ENCODE measurements at places on chromosomes 4 and X.

GRCh38 chr4:109029987-109030386 is 267.1 kb upstream of the ETNPPL start:
- DNase-seq = no peak

DNA sequence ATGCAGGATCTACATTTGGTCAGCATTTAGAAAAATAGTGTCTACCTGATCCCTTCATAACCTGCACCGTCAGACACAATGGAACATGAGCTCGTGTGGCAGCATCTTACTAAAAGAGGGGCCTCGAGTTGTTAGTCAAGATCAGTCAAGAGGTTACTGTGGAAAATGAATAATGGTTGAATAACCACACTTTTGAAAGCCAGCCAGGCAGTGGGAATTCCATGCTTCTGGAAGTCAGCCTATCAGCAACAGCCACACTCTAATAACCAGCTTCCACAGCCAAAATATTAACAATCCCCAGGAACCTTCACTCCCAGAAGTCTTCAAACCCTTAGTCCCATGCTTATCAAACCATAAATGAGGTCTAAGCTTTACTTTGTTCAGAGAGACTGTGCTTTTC is 234.3 kb downstream of the HS3ST1 start:
- no peak for DNase-seq

DNA sequence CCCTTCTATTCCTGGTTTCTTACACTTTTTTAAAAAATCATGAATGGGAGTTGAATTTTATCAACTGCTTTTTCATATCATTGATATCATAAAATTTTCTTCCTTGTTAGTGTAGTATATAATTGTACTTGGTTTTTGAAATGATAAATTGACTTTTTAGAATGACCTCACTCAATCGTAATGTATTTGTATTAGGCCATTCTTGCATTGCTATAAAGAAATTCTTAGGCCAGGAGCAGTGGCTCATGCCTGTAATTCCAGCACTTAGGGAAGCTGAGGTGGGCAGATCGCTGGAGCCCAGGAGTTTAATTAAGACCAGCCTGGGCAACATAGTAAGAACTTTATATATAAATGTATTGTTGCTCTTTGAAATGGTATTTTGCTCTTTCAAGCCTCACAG is 6.3 kb downstream of the EXOC1 start:
- DNase-seq = no peak

DNA sequence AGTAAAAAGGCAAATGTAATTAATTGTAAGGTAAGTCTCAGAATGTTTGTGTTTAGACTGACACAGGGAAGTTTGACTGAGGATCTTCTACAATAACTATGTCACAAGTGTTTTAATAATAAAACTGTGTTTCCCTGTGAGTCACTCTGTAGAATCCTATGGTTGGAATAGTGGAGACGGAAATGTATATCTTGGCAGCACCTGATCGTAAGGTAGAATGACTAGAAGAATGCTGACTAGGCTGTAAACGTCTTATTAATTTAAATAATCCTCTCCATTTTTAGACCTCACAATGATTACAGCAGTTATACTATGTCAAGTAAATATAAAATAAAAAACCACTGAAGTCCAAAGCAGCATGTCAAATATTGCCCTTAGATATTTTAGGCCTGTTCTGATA is 266.0 kb downstream of the CCSER1 start:
- DNase-seq = no peak

GRCh38 chr4:181671672-181672071 is 571.5 kb upstream of the TENM3 start:
- DNase-seq = no peak

- DNase-seq = no peak
Observed at GRCh38 chrX:43552156-43552555, 103.9 kb upstream of the MAOA start.

GRCh38 chrX:110418316-110419235 is 59.9 kb downstream of the RTL9 start:
- peak; percentile 91 for DNase-seq

- DNase-seq = peak; percentile 78
Observed at GRCh38 chrX:154730253-154730891, 20.5 kb downstream of the GAB3 start.

GRCh38 chrX:119374736-119375135 is 24.4 kb upstream of the SLC25A43 start:
- DNase-seq = no peak

GRCh38 chrX:103212749-103213457 is 2.0 kb upstream of the BEX4 start:
- no peak for DNase-seq

DNA sequence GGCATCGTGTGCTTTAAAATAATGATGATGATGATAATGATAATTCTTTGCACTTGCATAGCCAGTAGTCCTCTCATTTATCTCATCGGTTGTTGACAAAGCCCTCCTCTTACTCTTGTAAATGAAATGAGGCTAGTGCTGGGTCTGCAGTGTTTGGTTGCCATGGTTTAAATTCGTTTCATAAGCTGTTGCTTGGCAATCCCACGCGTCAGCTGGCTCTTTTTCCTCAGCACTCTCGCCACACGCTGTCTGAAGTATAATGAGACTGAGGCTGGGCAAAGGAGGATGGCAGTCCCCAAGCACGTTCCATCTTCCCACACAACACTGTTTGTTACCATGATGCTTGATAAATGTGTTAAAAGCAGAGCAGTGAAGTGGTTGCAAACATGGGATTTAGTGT is 15.5 kb downstream of the PAGE4 start:
- DNase-seq = peak; percentile 40

- no peak for DNase-seq
Observed at GRCh38 chrX:109782994-109783700, 50.1 kb upstream of the ACSL4 start.

DNA sequence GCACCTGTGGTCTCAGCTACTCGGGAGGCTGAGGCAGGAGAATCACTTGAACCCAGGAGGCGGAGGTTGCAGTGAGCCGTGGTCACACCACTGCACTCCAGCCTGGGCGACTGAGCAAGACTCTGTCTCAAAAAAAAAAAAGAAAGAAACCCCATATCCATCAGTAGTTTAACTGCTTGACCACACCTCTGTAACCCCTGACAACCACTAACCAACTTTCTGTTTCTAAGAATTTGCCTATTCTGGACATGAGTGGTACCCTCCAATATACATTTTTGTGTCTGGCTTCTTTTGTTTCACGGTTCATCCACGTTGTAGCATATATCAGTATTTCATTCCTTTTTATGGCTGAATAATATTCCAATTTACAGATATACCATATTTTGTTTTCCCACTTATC is 9.1 kb downstream of the PPAT start:
- no peak for DNase-seq

GRCh38 chr4:140256335-140256734 is 102.4 kb upstream of the MAML3 start:
- no peak for DNase-seq

DNA sequence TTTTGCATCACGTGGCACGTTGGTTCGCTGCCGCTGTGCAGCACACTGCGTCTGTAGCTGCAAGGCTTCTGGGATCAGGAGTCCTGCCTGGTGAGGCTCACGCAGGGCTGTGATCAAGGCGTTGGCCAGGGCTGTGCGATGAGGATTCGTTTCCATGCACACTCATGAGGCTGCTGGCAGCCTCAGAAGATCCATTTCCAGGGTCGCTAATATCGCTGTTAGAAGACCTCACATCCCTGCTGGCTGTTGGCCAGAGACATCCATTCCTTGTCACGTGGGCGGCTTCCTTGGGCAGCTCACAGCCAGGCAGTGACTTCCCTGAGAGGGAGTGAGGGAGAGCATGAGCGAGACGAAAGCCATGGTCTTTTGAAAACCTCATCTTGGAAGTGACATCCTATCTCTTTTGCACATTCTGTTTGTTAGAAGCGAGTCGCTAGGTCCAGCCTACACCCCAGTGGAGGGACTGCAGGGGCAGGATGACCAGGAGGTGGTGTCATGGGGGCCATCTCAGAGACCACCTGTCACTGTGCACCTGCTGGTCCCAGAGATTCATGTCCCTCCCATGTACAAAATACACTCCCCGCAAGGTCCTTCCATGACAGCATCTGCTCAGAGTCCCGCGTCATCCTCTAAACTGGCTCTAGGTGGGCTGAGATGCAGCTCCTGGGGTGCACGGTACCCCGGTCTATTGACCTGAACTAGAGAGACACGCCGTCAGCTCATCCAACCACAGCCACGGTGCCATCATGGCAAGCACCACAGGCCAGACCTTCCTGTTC is 12.2 kb downstream of the RGS12 start:
- DNase-seq = peak; percentile 83

- DNase-seq = no peak
Observed at GRCh38 chr4:183751106-183751505, 92.0 kb downstream of the TRAPPC11 start.

DNA sequence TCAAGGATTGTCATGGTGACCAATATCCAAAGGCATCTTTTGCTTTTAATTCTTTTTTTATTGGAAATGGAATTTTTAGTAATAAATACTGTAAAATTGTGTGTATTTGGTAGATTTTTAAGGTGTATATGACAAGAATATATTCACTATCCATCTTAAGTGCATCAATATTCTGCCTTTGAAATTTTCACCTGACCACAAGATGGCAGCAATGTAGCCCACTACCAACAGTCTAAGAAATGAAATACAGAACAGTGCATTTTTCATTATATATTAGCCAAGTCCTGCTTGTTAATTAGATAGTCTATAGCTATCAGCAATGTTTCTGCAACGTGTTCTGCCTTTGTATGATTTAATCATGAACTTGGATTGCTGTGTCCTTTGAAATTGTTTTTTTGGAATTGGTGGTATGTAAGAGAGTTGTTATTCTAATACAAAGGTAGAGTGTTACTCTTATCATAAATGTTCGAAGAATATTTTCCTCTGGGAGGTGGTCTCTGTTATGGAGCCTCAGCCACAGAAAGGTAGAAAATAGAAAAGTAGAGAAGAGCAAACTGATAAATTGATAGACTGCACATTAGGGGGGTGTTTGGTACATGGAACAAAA is 38.2 kb downstream of the HPGDS start:
- DNase-seq = peak; percentile 60

DNA sequence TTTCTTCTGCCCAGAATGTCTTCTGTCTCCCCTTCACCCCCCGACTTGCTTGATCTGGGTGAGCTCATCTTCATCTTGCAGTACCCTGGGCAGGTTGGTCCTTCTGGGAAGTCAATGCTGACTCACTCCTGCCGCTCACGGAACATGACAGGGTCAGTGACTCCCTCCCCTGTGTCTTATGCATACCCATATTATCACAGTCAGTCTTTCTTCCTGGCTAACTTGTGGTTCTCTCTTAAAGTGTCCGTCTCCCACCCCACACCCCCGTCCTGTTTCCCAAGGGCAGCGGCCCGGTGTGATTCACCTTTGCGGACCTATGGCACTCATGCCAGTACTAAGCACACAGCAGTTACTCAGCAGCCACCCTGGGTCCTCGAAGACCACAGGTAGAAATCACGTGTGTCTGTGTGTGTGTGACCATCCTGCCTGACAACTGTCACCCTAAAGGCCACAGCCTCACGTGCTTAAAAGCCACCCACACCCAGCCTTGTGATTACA is 17.7 kb downstream of the IQSEC2 start:
- DNase-seq = no peak

DNA sequence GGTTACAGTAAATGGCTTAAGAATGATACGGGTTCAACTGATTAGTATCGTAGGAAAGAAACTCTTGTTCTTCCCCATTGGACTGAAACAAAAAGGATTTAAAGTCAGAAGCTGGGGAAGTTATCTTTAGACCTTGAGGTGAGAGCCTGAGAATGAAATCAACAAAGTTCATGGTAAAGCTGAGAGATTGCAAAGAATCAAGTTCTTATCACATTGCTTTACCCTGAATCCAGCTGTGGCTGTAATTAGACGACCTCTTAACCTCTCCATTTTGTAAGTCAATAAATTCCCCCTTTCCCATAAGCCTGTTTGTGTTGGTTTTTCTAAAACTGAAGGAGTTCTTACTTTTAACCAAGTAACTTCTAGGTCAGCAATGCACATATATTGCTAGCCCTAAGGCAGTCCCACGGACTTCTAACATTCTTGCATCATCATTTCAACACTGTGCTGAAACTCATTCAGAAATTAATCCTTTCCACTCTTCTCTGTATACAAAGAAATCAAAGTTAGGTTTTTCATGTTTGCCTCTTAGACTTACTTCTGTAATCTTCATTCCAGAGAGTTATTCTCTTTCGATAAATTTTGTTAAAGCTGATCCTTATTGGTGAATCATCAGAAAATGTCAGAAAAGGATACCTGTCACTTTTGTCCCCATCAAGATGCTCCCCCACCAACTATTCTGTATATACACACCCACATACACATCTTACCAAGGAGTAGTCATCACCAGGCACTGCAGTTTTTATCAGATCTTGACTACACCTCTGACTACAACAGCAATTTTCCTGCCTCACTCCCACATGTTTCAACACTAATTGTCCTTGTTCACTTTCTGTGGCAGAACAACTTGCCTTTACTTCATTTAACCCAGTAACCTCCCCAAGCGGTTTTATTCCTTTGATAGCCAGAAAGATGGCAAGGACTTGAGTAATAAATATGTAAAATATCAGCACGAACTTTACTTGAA is 77.9 kb upstream of the STK26 start:
- no peak for DNase-seq

DNA sequence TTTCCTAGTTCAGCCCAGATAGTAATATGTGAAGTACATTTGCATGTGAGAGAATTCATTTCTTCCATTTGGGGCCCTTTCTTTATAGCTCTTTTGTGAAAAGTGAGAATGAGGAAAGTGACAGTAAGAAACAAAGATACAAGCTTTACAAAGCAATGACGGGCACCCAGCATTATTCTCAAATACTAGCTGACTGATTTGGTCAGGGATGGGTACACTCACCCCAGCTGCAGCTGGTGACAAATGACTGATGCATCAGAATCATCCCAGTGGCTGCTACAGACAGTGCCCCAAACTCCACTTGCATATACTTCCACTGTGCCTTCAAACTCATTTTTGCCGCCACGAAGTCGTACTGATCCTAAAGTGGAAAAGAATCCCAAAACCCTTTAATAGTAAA is 14.8 kb downstream of the PRSS12 start:
- DNase-seq = no peak

GRCh38 chr4:17117746-17118145 is 219.3 kb upstream of the LDB2 start:
- DNase-seq = no peak

DNA sequence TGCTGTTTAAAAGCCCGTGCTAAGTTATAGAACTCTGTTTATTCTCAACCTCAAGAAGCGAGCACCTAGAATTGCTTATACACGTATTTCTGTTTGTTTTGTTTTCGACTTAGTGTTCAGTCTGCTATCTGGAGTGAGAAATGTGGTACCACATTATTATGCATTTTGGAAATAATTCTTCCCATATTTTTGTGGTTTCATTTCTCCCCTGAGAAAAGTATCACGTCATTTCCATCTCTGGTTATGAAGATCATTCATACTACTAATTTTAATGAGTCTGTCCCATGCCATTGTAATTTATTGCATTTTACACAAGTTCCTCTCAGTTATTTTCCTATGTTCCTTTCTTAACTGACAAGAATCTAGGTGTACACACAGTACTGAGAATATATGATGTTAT is 186.0 kb downstream of the DCHS2 start:
- DNase-seq = peak; percentile 9

- DNase-seq = no peak
Observed at GRCh38 chr4:35038845-35039244, 1205.5 kb downstream of the ARAP2 start.

Measured in muscle of leg (tissue), 16 donors.